Stimulated activated CD4-positive, alpha-beta T cell treated with anti-CD3 and anti-CD28 coated beads, Interleukin-1b, Interleukin-23, amount 100 ng/mL, for 48 hours (primary cell): ENCODE measurements at places on chromosomes 5 and 9.

- no peak for DNase-seq
These were observed 172.9 kb downstream of the ZDHHC21 start for GRCh38 chr9:14520341-14520740.

DNA sequence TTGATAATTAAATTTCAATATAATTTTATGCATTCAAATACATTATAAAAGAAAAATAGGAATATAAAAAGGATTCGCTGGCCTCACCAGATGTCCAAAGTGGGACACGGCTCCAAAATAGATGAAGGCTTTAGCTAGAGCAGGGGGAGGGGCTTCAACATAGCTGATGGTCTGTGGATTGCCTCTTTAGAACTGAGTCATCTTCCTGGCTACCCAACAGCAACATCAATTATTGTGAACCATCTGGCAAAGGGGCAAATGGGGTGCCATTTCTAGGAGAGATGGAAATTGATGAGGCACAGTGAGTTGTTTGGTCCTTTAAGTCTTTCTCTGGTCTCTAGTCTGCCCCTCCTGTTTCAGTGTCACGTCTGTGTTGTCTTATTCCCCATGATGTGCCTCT, 44.2 kb upstream of the CD180 start:
- no peak for DNase-seq

DNA sequence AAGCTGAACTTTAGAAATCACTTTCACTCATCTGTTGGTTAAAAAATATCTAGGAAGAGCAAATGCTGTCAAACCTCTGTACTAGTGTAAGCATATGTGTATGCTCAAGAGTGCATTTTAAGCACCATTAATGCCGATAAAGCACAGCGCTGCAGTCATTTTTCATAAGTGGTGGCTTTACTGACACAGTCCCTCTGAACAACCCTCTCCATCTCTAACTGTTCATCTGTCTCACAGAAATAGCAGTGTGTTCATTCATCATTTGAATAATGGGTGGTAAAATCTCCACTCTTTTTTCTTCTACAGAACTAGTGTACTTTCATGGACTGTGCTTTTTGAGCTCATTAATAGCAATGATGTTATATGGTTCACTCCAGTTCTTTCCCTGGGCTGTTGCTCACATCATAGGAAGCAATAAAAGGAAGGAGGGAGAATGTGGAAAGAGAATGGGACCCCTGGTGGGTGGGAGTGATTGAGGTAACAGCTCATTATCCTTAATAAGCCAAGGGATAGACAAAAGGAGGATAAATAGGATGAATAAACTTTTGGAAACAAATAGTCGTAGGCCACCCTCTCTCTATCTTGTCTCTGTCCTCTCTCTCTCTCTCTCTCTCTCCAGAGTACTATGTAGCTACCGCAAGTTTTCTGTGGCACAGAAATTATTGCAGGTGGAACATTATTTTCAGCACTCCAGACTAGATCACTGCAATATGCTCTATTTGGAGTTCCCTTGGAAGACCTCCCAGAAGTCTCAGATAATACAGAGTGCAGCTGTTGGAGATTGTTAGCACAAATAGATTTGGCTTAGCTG, 117.9 kb upstream of the PRDM9 start:
- DNase-seq = no peak

DNA sequence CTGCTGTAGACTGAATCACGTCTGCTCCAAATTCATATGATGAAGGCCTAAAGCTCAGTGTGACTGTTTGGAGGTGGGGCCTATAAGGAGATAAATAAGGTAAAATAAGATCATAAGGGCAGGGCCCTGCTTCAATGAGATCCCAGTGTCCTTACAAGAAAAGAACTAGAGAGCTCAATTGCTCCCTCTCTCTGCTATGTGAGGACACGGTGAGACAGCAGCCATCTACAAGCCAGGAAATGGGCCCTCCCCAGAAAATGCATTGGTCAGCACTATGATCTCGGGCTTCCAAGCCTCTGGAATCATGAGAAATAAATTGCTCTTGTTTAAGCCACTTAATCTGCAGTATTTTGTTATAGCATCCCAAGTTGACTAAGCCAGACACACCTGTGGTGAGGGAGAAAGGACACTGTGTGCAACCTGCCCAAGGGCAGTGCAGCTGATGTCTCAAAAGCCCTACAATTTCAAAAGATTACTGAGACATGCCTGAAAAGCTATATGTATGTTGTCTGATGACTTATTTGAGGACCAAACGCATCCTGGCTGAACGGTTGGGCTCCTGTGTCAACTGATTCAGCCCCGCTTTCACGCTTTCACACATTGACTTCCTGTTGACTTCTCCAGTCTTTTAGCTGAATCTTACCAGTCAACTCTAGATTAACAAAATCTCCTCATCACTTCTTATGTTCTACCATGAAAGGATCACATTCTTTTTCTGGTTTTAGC, 13.2 kb downstream of the GZMK start:
- peak; percentile 83 for DNase-seq

DNA sequence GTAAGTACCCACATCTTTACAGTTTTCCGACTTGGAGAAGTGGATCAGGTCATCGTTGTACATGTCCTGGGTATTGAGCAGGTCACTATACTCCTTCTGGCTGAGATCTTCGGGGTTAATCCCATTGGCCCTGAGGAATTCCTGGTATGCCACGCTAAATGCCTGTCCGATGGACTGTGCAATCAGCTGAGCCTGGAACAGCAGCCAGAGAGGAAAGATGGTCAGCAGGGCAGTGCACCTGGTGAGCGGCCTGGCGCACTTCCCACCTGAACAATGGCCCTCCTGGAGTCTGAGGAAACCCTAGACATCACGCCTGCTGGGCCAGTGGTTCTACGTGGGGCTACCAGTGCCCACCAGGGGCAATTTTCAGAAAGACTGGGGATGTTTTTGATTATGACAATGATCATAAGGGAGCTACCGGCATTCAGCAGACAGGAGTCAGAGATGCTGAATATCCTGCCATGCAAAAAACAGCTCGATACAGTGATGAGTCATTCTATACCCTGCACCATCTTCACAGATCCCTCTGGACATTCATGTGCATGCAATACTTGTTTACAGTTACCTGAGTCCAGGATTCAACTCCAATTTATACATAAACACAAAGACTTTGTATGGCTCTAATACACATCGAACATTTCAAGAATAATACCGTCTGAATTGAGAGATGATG, 127.2 kb downstream of the ENTREP1 start:
- DNase-seq = no peak

DNA sequence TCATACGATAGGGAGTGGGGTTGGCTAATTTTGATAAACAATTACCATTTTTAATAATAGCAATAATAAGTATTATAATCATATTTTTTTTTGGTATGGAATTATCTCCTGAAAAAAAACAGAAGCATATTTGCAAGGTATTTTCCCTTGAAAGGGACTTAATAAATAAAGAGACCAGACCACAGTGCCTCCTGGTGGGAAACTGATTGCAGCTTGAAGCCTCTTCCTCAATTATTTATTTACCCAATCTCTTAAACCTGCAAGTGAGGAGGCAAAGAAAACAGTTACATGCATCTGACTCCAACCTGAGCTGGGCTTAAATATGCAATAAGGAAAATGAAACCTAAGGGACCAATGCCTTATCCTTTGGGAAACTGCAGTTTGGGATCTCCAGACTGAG, 388.1 kb upstream of the ACO1 start:
- DNase-seq = no peak

DNA sequence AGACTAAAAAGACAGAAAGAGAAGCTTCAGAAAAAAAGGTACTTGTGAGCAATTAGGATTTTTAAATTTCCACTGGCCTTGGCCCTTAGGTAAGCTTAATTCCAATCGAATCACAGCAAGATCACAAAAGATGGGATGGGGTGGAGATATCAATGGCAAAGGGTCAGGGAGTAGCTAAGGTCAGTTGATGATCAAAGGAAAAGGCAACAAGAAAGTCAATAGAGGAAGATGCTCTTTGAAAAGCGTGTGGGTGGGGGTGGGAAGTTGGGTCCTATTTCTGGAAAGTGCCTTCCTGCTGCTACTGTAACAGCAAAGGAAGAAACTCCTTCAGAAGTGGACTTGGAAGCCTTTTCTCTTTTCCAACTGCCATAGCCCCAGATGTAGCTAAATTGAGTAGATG, 7.3 kb downstream of the C1QTNF3 start:
- DNase-seq = no peak

DNA sequence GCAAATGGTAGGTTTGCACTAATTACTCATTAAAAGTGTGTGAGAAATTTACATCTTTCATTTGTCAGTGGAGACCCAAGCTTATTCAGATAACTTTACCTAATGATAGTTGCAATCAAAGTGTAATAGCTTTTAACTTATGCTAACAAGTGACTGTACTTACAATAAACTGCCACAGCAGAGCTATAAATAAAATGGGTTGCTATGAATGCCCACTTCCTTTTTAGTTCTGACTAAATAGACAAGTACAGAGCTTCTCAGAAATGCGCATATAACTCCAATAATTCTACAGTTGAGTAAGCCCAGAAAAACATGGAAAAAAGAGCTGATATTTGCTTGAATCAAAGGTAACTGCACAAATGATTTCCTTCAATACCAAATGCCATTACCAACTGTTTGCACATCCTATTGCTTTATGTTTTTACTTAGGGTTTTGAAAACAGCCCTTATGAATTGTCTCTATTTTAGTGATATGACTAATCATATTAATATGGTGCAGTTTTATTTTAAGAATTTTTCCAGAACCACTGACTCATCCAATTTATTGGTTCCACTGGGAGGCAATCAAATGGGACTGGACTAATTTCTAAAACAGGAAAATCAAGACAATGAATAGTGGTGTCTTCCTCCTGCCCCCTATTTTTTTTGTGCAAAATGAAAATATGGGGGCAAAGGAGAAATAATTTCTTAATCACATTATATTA, 84.1 kb downstream of the PPP2R2B start:
- DNase-seq = no peak

GRCh38 chr9:78033870-78034269, 2.3 kb upstream of the GNAQ start:
- no peak for DNase-seq

DNA sequence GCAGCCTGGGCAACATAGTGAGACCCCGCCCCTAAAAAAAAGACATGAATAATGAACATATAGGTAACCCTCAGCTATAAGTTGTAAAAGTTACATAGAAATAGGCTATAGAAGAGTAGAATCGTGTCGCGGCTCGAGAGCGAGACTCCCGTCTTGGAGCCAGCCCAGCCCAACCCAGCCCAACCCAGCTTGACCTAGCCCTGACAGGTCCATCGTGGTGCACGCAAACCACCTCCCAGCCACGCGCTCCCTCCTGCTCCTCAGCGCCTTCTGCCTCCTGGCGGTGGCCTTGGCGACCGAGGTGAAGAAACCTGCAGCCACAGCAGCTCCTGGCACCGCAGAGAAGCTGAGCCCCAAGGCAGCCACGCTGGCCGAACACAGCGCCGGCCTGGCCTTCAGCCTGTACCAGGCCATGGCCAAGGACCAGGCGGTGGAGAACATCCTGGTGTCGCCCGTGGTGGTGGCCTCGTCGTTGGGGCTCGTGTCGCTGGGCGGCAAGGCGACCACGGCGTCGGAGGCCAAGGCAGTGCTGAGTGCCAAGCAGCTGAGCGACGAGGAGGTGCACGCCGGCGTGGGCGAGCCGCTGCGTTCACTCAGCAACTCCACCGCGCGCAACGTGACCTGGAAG, 10.8 kb downstream of the KIF24 start:
- DNase-seq = no peak

DNA sequence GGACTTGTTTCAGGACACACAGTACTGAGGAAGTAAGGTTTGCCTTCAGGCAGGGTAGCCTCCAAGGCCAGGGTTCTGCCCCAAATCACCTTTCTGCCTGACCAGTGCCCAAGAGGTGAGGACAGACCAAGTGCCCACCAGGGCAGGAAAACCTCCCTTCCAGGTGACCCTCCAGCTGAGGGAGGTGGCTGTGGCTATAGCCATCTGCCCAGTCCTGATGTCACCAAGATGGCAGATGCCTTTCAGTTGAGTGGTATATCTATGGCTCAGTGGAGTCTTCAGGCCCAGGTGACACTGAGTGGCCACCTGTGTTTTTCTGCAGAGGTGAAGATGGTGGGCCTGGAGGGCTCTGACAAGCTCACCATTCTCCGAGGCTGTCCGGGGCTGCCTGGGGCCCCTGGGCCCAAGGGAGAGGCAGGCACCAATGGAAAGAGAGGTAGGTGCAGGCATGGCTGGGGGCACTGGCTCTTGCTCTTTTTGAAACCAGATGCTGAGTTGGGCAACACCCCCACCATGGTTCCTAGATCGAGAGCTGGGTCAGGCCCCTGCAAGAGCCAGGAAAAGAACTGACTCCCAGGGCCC, 1.7 kb downstream of the FCN2 start:
- no peak for DNase-seq

DNA sequence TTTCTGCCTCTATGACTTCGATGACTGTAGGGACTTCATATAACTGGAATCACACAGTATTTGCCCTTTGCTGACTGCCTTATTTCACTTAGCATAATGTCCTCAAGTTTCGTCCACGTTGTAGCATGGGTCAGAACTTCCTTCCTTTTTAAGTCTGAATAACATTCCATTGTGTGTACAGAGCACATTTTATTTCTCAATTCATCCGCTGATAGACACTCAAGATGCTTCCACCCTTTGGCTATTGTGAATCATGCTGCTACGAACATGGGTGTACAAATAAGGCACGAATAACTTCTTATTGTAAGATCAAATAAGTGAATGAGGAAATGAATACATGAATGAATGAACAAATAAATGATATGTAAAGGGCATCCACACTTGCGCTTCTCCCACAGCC, 13.0 kb downstream of the BARX1 start:
- DNase-seq = no peak

DNA sequence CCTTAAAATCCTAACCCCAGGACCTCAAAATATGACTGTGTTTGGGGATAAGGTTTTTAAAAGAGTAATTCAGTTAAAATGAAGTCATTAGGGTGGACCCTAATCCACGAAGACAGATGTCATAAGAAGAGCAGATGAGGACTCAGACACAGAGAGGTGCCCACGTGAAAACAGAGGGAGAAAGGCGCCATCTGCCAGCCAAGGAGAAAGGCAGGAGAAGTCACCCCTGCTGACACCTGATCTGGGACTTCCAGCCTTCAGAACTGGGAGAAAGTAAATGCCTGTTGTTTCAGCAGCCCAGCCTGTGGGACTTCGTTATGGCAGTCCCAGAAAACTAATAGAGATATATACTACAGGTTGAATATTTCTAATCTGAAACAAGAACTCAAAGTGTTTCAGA, 67.4 kb downstream of the ROR2 start:
- no peak for DNase-seq

GRCh38 chr5:40198736-40199135, 481.0 kb upstream of the PTGER4 start:
- no peak for DNase-seq

DNA sequence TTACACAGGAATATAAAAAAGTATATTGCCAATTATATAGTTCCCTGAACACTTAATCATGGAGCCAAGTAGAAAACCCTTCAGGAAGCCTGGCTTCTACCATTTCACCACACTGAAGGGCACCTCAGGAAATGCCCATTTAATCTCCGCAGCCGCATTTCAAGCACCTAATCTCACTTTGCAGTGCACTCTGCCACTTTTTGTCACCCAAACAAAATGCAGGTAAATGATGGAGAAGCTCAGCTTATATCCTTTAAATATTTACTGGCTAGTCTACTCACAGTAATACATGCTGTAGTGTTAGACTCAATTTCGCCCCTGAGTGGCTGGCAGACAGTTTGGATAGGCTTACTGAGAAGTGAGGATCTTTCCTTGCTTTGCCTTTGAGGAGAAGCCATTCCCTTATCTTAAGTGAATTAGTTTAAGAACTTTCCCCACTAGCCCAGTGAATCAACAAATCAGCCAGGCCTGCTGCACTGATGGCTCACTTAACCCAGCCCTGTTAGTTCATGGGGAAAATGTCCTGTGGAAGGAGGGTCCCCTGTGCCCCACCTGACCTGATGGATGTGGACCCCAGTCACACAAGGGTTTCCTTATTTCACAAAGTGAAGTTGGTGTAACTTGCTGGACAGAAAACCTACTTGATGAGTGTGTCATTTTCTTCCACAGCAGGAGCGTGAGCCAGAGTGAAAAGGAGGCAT, 209.7 kb downstream of the CAAP1 start:
- no peak for DNase-seq
